ENCODE measurements at places on chromosomes 12 and 14.

- DNase-seq = no peak
Observed at GRCh38 chr12:124683152-124684124, 116.0 kb upstream of the NCOR2 start.

- no peak for DNase-seq
Observed at GRCh38 chr14:97010491-97011160, 213.4 kb downstream of the VRK1 start.

DNA sequence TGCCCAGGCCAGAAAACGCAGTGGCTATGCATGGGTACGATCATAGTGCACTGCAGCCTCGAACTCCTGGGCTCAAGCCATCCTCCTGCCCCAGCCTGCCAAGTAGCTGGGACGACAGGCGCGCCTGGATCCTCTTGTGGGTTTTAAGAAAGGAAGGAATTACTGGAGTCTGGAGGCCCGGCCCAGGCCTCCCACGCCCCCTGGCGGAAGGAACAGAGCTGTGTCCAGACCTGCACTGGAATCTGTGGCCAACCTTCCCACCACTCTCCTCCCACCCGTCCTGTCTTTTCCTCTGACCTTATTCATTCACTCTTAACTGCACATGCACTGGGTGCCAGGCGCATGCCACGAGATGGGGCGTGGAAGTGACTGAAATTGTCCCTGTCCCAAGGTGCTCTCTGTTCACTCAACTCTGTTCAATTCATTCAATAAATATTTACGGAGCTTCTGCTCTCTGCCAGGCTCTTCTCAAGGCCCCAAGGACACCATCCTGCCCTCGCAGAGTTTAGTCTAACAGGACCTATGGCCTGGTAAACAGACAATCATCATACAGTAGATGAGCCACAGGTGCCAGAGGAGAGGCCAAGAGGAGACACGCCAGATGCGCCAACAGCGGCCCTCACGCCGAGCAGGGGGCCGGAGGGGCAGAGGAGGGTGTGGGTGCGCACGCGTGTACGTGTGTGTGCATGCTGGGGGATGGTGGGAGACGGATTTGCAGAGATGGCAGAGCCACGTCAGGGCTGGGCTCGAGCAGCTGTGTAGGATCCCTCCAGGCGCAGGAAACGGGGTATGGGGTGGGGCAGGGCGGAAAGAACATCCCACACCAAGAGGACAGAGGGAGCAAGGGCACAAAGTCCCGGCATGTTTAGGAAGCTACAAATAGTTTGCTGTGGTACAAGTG lies 13.7 kb upstream of the TMEM106C start:
- DNase-seq = peak; percentile 17

GRCh38 chr12:2364631-2365051 lies 311.9 kb downstream of the CACNA1C start:
- no peak for DNase-seq

GRCh38 chr12:12396694-12397093 lies 39.8 kb downstream of the BORCS5 start:
- no peak for DNase-seq

- no peak for DNase-seq
Observed at GRCh38 chr12:10101042-10101579, 2.3 kb upstream of the CLEC1A start.

DNA sequence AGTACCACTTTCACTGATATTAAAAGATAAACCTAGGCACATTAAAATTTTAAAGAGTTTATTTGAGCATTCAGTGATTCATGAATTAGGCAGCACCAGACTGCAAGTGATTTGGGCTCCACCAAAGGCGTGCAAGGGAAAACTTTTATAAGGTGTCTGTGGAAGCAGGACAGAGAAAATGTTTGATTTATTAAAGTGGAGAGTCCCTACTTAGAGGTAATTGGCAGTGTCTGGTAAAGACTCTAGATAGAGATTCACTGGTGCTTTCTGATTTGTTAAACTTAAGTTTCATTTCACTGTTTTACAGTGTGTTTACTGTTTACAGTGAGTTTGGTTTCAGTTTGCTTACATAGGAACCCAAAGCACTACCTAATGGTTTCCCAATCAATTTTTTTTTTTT lies 72.8 kb downstream of the ANKS1B start:
- DNase-seq = no peak
